ENCODE measurements at places on chromosomes 16 and 17.

DNA sequence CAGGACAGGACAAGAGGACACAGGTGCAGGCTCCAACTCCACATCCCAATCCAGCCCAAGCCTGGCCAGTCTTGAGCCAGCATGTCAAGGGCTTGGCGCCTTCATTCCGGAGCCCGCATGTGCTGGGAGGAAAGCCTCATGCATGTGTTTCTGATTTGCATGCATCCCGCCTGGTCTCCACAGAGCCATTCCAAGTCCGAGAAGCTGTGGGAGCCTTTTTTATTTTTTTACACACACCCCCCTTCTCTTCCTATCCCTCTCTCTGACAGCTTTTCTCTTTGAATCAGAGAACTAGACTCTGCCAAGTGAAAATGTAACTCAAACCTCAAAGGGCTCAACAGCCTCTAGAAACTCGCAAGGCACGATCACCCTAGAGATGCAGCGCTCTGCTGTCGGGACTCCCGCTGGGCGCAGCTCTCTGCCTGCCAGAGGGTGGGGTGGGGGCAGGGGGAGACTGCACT is 45.1 kb downstream of the NOG start:
- no peak overlapping the region for H3K27ac ChIP-seq
- no peak overlapping the region for H3K4me3 ChIP-seq
- H3K4me1 ChIP-seq = peaks cover 9% of the 10 kb centered on the region
- DNase-seq = no peak
- H3K27me3 ChIP-seq = no peaks in the 10 kb centered on the region
- no peaks in the 10 kb centered on the region for H3K36me3 ChIP-seq

DNA sequence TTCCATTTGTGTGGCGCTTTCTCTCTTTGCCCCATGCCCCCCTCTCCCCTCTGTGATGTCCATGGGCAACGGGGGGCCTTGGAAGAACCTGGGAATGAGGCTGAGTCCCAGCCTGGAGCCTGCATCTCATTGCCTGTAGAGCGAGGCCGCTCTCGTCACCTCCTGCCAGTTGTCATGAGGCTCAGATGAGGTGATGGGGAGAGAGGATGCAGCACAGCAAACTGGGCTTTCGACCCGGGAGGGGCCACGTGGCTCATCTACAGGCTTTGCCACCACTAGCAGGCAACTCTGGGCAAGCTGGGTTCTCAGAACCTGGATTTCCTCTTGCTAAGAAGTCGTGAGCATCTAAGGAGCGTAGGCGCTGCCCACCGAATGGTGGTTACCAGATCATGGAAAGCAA is 31.9 kb upstream of the CREBBP start:
- no peaks in the 10 kb centered on the region for H3K27me3 ChIP-seq
- H3K4me3 ChIP-seq = no peak overlapping the region
- DNase-seq = no peak

DNA sequence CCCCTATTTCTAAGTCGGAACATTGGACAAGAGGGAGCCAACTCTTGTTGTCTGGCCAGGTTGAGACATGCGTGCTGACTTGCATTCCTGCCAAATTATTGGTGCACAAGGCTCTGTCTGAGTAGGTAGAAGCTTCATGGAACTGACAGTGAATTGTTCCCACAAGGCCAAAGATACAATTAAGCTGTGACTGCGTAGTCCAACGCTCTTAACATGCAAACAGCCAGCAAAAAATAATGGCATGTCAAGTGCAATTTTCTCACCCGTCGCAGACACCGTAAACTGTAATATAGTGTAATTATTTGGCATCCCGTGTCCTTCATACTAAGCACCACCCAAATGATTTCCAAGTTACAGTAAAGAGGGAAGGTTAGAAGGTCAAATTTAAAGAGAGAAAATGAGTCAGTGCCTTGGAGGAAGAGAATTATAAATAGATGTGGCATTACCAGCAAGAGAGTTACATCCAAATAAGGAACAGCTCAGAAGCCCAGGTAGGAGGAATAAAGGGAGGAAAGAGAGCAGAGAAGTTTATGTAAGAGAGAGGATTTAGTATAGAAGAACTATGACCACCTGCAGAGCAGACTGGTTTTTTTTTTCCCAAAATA is 21.8 kb downstream of the CDH8 start:
- H3K4me3 ChIP-seq = no peak overlapping the region
- no peaks in the 10 kb centered on the region for H3K27me3 ChIP-seq
- H3K36me3 ChIP-seq = no peaks in the 10 kb centered on the region
- DNase-seq = no peak

DNA sequence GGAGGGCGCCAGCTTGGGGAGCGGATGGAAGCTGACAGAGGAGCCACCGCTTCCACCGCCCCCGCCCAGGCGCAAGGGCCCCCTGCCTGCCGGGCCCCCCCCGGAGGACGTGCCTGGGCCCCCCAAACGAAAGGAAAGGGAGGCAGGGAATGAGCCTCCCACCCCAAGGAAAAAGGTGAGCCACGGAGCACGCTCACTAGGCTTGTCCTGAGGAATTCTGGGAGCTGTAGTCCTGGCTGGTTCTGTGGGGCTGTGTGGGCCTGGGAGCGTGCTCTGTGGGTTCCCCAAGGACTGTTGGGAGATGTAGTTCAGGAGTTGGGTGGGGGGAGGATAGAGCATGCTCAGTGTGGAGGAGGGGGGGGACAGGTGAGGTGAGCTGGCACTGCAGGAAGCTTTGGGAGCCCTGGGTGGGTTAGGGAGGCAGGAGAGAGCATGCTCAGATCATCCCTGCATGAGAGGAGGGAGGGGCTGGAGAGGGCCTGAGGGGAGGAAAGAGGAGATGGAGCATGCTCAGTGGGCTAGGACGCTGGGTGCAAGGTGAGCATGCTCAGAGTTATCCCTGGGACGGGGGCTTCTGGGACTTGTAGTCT is 4.5 kb downstream of the FBXL19 start:
- no peak for DNase-seq
- no peak overlapping the region for H3K4me3 ChIP-seq
- H3K4me1 ChIP-seq = peaks cover 4% of the 10 kb centered on the region
- no peak overlapping the region for H3K27ac ChIP-seq
- H3K27me3 ChIP-seq = no peaks in the 10 kb centered on the region
- H3K36me3 ChIP-seq = peaks cover 74% of the 10 kb centered on the region

GRCh38 chr17:7775051-7775450 is 57.5 kb downstream of the DNAH2 start:
- no peaks in the 10 kb centered on the region for H3K36me3 ChIP-seq
- H3K27ac ChIP-seq = no peak overlapping the region
- H3K4me1 ChIP-seq = no peaks in the 10 kb centered on the region
- DNase-seq = no peak
- no peaks in the 10 kb centered on the region for H3K27me3 ChIP-seq

DNA sequence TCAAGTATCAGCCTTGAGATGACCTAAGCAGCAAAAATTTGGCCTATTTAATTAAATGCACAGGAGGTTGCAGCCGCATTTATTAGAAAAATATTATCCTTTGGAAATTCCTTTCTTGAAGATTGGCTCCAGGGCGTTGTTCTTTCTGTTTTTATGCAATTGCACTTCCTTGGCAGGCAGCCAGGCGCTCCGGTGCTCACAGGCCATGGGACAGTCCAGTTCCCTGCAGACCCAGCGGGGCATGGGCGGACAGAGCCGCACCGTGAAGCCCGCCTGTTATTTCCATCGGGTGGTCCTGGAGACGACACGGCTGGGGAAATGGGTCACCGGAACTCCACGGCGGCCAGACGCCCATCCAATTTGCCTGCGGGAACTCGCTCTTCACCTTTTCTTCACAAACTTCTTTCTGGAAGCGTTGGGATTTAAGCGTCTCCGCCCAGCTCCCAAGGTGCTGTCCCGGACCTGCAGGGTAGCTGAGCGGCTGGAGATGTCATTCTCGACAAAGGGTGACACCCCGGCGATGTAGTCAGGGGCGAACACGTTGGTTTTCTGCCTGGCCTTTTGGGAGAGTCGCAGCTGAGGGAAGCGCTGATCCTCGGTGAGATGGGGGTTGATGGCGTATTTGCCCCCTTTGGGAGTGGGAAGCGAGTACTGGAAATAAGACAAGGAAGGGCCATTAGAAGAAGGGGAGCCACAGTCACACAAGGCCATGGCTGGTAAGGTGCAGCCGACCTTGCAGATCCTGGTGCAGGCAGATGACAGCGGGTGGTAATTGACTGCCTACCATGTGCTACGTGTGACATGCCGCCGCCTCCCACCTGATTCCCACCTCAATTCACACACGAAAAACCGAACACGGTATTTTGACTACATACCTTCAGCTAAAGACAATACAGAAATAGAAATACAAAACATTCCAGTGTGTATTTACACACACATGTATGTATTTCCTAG is 12.5 kb downstream of the NOB1 start:
- DNase-seq = peak; percentile 91
- peaks cover 76% of the 10 kb centered on the region for H3K36me3 ChIP-seq
- no peak overlapping the region for H3K4me3 ChIP-seq
- no peaks in the 10 kb centered on the region for H3K27me3 ChIP-seq
- no peaks in the 10 kb centered on the region for H3K4me1 ChIP-seq

DNA sequence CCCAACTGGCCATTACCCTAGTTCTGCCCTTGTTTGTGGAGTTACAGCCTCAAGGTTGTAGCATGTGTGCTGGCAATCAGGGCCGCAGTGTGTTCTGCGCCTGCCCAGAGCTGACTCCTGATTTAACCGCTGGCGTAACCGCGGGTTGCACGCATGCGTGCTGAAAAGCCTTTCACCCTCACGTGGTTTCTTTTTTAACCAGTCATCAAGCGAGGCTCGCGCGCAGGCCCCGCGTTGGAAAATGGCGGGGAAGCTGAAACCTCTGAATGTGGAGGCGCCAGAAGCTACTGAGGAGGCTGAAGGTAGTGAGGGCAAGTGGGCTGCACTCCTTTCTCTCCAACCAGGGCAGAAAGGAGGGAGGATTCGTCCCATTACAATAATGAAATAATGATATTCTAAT is at the start of gene SYCE1L:
Gene SYCE1L (plus strand): TSS at position 198 of the 400 bp plus-strand sequence. CDS start 44 bp downstream, at position 242.
- DNase-seq = no peak
- H3K4me3 ChIP-seq = no peak within 1 kb of the TSS
- no peaks in the 10 kb centered on the region for H3K27me3 ChIP-seq
- H3K36me3 ChIP-seq = no peaks in the 10 kb centered on the region

- DNase-seq = no peak
- no peaks in the 10 kb centered on the region for H3K4me1 ChIP-seq
- H3K36me3 ChIP-seq = no peaks in the 10 kb centered on the region
- H3K27me3 ChIP-seq = no peaks in the 10 kb centered on the region
Observed at GRCh38 chr16:49890876-49891275, 35.0 kb upstream of the ZNF423 start.

GRCh38 chr17:8859027-8859803 is 8.3 kb downstream of the PIK3R6 start:
- H3K4me3 ChIP-seq = no peak overlapping the region
- H3K27me3 ChIP-seq = no peaks in the 10 kb centered on the region
- no peaks in the 10 kb centered on the region for H3K36me3 ChIP-seq
- peak; percentile 23 for DNase-seq
- peak overlapping the region; percentile 33 for H3K27ac ChIP-seq

GRCh38 chr17:36074365-36074764 is 10.3 kb downstream of the CCL18 start:
- no peaks in the 10 kb centered on the region for H3K36me3 ChIP-seq
- H3K27me3 ChIP-seq = no peaks in the 10 kb centered on the region
- DNase-seq = no peak
- no peaks in the 10 kb centered on the region for H3K4me1 ChIP-seq
- H3K4me3 ChIP-seq = no peak overlapping the region
- H3K27ac ChIP-seq = no peak overlapping the region

GRCh38 chr17:1486802-1487695 is 5.4 kb downstream of the MYO1C start:
- no peaks in the 10 kb centered on the region for H3K27me3 ChIP-seq
- DNase-seq = peak; percentile 73
- H3K27ac ChIP-seq = peak overlapping the region; percentile 98
- H3K36me3 ChIP-seq = no peaks in the 10 kb centered on the region
- no peaks in the 10 kb centered on the region for H3K4me1 ChIP-seq

- H3K27ac ChIP-seq = no peak overlapping the region
- no peaks in the 10 kb centered on the region for H3K4me1 ChIP-seq
- peaks cover 12% of the 10 kb centered on the region for H3K27me3 ChIP-seq
- no peak overlapping the region for H3K4me3 ChIP-seq
Observed at GRCh38 chr17:60127068-60128064, 22.4 kb upstream of the CA4 start.

DNA sequence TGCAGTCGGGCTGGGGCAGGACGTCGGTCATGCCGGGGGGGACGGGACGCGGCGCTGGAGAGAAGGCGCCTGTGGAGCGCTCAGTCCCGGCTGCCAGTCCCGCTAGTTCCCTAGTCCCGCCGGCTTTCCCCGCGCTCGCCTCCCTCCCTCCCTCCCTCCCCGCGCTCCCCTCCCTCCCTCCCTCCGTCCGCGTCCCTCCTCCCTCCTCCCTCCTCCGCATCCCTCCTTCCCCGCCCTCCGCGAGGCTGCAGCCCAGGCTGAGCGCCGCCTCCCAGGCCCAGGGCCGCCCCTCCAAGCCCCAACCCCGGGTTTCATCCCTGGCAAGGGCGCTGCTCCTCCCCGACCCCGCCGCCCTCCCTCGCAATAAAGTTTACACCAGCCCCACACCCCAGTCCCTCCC is 34.8 kb downstream of the TIMM22 start:
- H3K4me1 ChIP-seq = peaks cover 11% of the 10 kb centered on the region
- DNase-seq = no peak
- no peaks in the 10 kb centered on the region for H3K27me3 ChIP-seq
- peak overlapping the region; percentile 30 for H3K27ac ChIP-seq
- H3K36me3 ChIP-seq = no peaks in the 10 kb centered on the region

DNA sequence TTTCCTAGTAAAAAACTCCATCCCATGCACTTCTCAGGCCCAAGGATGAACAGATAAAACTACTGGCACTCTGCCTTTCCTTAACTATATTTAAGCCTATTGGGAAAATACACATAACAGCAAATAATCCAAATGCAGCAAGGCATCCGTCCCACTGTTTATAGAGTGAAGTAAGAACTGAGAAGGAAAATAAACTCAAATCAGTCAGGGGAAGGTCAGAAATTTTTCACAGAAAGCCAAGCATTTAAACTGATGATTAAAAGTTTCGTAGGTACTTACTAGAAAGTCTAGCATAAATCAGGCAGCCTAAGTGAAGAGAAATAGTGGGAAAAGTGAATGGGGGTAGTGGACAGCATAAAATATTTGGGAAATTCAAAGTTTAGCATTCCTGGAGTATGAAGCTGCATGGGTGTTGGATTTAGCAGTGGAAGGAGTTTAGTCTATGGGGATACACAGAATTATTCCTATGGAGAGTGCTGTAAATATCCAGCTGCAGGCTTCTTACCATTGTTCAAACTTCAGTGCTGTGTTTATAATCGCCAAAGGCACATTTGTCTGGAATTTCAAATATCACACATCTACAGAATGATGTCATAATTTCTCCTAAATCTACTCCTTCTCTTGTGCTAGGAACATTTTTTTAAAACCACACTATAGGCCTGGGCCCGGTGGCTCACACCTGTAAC is 1131.0 kb upstream of the GOT2 start:
- no peak overlapping the region for H3K4me3 ChIP-seq
- H3K4me1 ChIP-seq = no peaks in the 10 kb centered on the region
- H3K36me3 ChIP-seq = no peaks in the 10 kb centered on the region
- H3K27ac ChIP-seq = no peak overlapping the region

Data from tibial nerve (tissue), 4 donors.